ENCODE measurements at places on chromosomes 12 and 14.

DNA sequence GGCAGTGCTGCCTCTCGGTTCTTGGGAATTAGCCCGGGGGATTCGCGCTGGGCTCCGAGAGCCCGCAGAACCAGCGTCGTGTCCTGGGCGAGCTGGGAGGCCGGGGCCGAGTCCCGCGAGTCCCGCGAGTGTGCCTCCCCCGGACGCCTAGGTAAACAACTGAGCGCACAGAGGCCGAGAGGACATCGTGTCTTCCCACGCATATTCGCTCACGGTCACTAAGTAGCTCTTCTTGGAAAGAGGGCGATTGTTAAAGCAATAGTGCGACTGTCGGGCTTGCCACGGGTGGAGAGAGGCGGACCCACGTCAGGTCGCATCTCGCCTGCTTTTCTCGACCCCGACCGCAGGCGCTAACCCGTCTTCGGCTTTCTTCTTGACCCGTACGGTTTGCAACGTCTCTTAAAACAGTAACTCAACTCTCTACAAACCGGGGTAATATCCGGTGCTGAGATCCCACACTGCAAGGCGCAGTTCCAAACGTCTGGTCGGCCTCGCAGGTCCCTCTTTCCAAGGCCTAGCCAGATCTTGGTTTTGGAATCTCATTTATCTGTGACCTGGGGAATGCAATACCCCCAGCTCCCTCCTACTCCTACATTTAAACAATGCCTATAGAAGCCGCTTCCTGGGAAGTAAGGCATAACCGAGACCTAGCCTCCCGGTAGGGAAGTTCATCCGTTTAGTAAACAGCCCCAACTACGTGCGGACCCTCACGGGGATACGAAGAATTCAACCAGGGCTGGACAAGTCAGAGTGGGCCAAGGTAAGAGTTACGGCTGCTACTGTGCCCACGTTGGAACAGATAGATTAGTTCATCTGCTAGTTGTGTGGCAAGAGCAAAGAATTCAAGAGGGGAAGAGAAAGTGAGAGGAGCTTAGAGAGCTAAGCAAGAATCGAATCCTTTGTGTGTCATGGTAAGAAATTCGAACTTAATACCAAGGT, 736 bp upstream of the PHLDA1 start:
- DNase-seq, result peak; percentile 41

DNA sequence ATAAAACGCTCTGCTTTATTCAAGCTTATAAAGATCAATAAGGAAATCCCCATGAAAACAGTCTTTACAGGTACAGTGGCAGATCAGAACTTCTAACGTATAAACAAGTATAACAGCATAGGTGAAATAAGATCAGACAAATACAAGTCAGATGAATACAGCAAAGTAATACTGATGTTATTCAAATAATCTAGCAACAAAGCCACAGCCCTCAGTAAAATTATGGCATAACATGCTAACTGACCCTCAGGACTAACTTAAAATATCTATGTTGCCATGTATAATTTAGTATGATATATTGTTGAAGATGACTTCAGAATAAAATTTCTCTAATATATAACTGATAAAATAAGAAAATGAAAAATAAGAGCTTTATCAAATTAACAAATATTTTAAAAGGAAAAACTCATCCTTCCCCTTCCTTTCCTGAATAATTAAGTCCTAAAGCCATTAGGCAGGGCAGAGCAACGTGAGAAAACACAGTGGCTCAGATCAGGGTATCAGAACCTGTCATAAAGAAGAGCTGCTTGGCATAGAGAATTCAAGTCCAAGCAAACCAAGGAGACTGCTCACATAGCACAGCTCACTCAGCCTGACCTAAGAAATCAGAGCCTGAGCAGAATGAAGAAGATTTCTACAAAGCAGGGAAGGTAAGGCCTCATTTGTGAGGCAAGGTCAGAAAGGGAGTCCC, 70.7 kb downstream of the PAWR start:
- DNase-seq, result no peak

DNA sequence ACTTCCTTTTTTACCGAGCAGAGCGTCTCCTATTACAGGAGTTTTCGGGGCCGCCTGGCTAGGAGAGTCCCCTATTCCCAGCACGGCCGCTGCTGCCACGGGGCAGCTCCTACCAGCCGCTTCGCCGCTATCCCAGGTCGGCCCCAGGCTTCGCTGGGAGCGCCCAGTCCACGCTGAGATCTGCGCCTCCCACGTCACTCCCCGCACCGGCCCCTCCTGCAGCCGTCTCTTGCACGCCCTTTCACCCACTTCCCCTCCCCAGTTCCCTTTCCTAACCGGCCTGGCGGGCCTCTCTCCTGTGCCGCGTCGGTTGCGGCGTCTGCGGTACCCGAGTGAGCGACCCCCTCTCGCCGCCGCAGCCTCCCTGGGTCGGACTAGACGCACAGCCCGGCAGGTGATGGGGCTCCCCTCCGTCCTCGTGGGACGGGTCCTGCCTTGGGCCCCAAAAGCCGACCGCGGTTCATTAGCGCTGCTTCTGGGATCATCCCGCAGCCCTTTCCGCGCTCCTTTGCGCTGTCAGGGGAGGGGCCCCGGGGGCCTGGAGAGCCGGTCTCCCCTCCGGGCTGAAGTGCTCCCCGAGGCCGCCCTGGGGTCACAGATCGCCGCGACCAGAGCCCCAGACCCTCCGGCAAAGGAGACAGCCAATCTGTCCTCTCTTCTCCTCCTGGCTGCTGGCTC, 1318.4 kb downstream of the TMEM121 start:
- DNase-seq, result peak; percentile 83

DNA sequence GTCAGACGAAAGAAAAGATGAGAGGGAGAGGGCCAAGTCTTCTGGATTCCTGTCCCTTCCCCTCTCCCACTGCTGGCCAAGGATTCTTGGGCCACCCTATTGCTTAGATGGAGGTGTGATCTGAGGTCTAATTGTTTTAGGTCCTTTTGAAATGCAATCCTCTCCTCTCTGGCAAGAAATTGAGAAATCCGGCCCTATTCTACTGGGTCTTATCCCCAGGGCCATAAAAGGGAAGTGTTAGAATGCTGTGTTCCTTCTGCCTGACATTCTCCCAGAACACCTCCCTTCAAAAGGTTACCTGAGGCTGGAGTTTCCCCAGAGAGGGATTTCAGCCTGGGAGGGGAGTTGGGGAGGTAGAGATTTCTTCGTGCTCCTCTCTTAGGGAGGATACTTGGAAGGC, 4.4 kb downstream of the WNT5B start:
- no peak for DNase-seq

DNA sequence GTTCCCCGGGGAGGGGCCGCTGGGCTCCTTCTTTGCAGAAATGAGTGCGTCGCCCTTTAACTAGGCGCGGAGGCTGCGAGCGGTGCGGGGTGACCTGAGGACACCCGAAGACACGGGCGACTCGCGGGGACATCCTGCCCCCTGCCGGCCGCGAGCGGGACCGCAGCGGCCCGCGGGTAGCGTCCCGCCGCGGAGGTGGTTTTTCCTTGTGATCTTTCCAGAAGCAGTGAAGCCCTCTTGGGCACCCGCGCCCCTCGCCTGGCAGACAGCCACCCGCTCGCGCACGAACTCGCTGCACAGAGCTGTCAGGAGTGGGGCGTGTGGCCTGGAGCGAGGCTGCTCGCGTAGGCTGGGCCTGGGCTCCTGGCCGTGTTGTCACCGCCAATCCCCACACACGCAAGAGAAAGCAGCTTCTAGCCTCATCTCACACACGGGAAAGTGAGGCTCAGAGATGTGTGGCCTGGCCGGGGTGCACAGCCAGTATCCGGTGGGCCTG, 67.2 kb downstream of the DIO3 start:
- DNase-seq, result peak; percentile 78

Data from germinal center (tissue), 1 donor.